ENCODE measurements at places on chromosomes 11 and 22.

GRCh38 chr11:31805629-31806185 is 5.4 kb downstream of the PAX6 start:
- DNase-seq = no peak

GRCh38 chr11:6568191-6568918 is 35.1 kb downstream of the RRP8 start:
- no peak for DNase-seq

- no peak for DNase-seq
Observed at GRCh38 chr11:30091737-30092136, 74.9 kb upstream of the KCNA4 start.

- DNase-seq = peak; percentile 94
Observed at GRCh38 chr11:12281571-12282478, 95.5 kb upstream of the PARVA start.

DNA sequence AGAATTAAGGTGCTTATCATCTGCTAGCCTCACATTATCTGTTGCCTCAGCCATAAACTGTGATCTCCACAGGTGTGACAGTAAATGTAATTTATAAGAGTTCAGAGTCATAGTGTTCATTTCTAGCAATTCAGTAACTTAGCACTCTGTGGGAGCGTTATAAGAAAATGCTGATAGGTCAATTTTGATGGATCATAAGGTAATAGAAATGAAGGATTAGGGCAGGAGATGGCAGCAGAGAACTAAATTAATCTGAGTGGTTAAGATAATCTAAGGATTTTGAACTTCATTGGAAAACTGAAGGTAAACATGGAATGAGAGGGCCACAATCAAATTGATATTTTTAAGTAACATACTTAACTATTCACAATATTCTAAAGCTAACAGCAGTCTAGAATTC is 26.5 kb upstream of the SLC22A9 start:
- DNase-seq = no peak

DNA sequence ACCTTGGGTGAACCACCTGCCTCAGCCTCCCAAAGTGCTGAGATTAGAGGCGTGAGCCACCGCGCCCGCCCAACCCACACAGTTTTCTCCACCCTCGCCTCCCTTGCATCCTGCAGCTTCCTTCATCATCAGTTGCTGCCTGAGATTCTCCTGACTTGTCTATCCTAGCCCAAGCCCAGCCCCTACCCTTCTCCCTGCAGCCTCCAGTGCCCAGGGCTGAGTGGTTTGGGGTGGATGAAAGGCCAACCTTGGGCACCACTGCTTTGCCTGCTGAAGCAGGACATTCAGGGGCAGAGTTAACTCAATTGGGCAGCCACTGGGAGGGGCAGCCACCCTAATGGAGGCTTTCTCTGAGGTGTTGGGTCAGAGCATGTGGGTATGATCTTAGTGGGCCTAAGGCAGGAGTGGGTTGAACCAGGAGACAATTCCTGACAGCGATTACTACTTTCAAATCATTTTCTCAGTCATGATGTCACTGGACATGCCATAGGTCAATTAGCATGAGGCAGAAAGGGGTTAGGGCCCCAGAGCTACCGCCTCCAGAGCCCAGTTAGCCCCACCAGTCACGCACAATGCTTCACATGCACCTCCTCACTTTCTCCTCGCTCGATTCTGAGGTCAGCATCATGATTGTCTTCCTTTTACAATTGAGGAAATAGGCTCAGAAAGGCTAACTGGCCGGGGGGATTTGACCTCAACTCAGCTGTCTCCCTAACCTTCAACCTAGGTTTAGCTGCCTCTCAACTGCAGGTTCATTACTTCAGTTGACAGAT is 1.0 kb upstream of the FKBP2 start:
- no peak for DNase-seq

DNA sequence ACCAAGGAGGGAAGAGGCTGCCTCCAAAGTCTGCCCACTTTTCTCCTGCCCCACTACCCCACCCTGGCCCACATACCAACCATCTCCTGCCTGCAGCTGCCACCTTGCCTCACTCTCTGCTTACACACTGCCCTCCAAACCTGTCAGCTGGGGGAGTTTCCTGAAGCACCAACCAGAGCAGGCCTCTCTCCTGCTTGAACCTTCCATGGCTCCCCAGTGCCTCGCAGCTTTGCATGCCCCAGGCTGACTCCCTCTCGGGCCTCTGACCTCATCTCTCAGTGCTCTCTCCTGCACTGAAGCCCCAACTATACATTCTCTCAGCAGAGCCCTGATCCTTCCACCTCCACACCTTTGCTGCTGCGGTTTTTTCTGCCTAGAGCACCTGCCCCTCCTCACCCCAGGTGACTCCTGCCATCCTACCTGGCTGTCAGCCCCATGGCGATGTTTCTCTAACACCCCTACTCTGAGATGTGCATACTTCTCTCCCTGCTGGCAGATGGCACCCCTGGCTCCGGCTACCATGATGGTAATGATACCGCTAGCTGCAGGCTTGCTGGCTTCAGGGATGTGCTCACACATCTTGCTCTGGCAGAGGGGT is 43.5 kb downstream of the MN1 start:
- no peak for DNase-seq

- DNase-seq = no peak
Observed at GRCh38 chr11:108007819-108008218, 879 bp upstream of the CUL5 start.

DNA sequence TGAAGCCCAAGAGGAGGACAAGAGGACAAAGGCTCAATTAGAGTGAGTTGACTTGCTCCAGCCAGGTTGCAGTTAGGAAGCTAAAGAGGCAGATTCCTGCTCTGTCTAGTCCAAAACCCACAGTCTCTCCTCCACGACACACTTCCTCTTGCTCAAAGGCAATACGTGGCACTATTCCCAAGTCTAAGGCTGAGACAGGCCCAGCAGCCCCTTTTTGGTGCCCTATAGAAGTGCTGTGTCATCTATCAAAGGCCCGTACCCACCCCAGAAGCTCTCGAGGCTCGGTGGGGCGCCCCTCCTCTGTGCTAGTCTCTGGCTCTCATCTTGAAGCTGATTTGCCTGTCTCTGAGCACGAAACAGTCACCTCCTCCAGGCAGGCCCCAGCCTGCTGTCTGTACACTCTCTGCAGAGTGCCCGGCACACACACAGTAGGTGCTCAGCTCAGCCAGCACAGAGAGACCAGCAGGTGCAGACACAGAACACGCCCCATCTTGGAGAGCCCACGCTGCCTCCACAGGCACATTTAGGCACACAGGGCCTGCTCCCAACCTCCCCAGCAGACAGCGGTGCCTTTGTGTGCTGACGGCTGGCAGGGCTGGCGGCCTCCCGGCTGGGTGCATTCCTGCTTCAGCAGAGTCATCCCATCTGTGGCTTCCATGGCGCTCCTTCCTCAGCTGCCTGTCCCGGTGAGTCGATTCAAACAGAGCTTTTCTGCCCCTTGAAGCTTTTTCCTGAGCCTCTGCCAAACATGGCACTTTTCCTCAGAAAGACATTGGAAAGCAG is 52.8 kb downstream of the MYH9 start:
- DNase-seq = no peak

DNA sequence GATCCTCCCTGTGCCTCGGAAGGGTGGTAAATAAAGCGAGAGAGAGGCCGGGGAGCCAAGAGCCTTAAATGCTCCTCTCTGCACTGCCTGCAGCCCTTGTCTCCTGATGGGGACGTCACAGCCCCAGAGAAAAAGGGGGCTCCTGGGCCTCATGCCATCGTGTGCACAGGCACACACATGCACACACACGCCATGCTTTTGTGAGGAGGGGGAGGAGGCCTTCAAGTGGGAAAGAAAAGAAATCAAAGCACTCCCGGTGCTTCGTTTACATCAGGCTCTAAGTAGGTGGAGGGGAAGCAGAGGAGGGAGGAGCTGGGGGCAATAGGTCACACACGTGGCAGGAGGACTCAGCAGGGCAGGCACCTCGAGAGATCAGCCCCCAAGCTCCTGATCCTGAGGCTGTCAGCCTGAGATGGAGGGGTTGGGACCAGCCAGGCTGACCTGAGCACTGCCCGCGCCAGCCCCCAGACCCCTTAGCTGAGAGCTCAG is 68.2 kb upstream of the NECTIN1 start:
- DNase-seq = no peak

DNA sequence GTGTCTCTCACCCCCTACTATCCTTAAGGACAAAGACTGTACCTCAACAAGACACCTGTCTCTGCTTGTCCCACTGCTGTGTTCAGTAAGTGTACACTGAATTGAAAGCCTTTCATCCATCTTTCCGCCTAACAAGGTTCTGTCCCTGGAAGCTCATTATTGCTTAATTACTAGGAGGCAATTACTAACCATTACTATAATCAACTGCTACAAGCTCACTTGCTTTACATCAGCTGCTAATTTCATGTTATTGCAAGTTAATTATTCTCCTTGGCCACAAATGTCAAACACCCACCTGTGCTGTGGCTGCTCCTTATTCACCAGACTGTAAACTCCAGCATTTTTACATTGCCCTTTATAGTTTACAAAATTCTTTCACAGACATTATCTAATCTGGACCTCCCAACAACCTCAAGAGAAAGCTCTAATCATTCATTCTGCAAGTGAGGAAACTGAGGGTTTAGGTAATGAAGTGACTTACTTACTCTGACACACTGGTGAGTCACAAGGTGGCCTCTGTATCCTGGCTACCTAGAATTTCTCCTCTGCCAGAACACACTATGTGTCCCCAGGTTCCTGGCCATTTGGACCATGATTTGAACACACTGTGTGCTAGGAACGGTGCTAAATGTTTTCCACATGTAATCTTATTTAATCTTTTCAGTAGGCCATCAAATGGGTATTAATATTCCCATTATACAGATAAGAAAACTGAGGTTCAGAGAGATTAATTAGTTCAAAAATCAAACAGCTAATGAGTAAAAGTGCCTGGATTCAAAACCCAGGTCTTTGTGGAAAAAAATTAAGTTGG is 66.7 kb downstream of the RAB30 start:
- no peak for DNase-seq

GRCh38 chr11:27710536-27710935 is 10.3 kb upstream of the BDNF start:
- DNase-seq = no peak

GRCh38 chr22:28053896-28054818 is 135.1 kb upstream of the PITPNB start:
- DNase-seq = no peak

- no peak for DNase-seq
Observed at GRCh38 chr11:58525037-58525614, 17.2 kb upstream of the OR5B21 start.

- no peak for DNase-seq
Observed at GRCh38 chr22:50203288-50203687, 2.5 kb downstream of the SELENOO start.

- DNase-seq = no peak
Observed at GRCh38 chr11:83306200-83307080, 20.3 kb upstream of the CCDC90B start.

- no peak for DNase-seq
Observed at GRCh38 chr11:45512471-45513148, 152.8 kb downstream of the CHST1 start.

GRCh38 chr11:95257456-95257971 is 26.5 kb upstream of the SESN3 start:
- no peak for DNase-seq

GRCh38 chr11:121892131-121892681 is 223.8 kb downstream of the BLID start:
- DNase-seq = peak; percentile 85

- no peak for DNase-seq
Observed at GRCh38 chr11:17546240-17546639, 819 bp upstream of the OTOG start.

DNA sequence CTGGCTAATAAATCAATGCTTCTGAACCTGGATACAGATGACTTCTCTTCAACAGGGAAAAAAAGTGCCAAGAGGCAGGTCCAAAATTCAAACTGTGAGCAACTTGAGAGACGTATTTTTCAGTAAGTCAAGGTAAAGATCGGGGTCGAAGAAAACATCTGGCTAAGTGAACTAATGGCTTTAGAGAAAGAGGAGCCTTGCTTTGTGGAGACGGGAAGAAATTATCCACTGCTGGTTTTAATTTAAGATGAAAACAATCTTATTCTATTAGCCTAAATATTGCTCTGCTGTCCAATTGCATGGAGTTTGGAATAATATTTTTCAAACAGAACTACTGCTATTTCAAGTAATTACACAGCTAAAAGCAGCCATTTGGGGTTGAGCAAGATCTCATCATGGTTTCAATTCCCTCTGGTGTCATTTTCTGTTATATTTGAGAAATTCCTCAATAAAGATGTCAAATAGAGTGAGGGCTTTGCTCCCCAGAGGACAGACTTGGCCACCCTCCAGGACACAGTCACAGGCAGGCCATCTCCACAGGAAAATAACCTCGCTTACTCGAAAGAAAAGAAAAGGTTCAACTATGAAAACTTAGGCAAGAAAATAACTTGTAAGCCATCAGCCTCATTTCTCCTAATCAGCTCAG is 29.8 kb downstream of the SCUBE1 start:
- DNase-seq = no peak

DNA sequence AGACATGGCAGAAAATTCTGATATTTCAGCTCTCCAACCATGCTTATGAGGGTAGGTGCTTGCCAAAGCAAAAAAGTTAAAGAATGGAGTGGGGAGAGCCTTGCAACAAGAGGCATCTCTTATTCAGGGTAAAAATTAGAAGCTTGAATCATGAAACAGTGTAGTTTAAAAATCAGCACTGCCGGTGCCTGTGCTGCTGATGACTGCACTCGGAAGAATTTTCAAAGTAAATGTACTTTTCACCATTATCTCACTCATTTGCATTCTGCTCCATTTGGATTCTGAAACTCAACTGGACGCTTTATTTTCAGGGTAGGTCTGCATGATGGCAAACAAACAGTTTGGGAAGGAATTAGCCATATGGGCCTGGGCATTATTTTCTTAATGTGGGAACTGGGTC is 126.3 kb downstream of the KIRREL3 start:
- DNase-seq = no peak

- DNase-seq = no peak
Observed at GRCh38 chr11:124656774-124657630, 16.5 kb downstream of the SIAE start.

- DNase-seq = no peak
Observed at GRCh38 chr11:24748261-24748660, 251.4 kb downstream of the LUZP2 start.

DNA sequence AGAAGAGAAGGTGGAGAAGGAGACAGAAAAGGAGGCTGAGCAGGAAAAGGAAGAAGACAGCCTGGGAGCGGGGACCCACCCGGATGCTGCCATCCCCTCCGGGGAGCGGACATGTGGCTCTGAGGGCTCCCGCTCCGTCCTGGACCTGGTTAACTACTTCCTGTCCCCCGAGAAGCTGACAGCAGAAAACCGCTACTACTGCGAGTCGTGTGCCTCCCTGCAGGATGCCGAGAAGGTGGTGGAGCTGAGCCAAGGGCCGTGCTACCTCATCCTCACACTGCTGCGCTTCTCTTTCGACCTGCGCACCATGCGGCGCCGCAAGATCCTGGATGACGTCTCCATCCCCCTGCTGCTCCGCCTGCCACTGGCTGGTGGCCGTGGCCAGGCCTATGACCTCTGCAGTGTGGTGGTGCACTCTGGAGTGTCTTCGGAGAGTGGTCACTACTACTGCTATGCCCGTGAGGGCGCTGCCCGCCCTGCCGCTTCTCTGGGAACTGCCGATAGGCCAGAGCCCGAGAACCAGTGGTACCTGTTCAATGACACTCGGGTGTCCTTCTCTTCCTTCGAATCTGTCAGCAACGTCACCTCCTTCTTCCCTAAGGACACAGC is 21.4 kb downstream of the USP35 start:
- no peak for DNase-seq

Data from osteocyte (in vitro differentiated cells).